ENCODE measurements at places on chromosomes 2 and 18.

- no peak for DNase-seq
Measured at GRCh38 chr2:100962366-100963025, 39.6 kb upstream of the RPL31 start.

DNA sequence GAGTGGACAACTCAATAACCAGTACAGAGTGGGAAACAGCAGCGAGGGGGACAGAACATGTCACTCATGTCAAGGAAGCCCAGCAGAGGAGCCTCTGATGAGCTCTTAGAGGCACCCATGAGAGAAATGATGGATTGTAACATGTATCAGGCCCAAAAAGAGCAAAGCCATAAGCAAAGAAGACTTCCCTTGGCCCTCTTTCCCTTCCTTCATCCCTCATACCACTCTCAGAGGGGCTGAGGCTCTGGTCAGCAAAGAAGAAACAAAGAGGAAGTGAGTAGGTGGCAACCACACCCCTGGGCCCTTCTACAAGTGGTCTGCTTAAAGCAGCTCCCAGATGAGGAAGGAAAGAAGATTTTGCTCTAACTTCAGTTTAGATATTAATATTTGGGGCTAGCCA, 112.8 kb downstream of the CDC42EP3 start:
- no peak for DNase-seq

- DNase-seq = no peak
Measured at GRCh38 chr18:42649331-42650035, 466.0 kb downstream of the RIT2 start.

DNA sequence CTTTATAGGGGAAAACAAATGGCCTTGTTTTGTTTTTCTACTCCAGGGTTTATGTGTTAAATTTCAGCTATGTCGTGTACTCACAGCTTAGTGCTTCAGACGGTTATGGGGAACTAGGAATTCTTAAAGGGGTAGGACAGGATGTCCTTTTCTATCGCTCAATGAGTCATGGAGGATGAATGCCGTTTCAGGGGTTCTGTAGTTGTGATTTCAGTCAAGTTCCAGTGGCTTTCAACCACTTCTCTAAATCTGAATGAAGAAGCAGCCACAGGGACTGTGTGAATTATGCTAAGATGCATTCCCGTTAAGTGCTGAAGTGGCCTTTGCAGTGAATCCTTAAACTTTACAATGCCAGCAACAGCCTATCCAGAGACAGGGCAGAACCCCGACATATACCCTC, 1231.7 kb upstream of the ZEB2 start:
- DNase-seq = no peak

- no peak for DNase-seq
Measured at GRCh38 chr18:13893418-13893760, 21.9 kb downstream of the MC2R start.

DNA sequence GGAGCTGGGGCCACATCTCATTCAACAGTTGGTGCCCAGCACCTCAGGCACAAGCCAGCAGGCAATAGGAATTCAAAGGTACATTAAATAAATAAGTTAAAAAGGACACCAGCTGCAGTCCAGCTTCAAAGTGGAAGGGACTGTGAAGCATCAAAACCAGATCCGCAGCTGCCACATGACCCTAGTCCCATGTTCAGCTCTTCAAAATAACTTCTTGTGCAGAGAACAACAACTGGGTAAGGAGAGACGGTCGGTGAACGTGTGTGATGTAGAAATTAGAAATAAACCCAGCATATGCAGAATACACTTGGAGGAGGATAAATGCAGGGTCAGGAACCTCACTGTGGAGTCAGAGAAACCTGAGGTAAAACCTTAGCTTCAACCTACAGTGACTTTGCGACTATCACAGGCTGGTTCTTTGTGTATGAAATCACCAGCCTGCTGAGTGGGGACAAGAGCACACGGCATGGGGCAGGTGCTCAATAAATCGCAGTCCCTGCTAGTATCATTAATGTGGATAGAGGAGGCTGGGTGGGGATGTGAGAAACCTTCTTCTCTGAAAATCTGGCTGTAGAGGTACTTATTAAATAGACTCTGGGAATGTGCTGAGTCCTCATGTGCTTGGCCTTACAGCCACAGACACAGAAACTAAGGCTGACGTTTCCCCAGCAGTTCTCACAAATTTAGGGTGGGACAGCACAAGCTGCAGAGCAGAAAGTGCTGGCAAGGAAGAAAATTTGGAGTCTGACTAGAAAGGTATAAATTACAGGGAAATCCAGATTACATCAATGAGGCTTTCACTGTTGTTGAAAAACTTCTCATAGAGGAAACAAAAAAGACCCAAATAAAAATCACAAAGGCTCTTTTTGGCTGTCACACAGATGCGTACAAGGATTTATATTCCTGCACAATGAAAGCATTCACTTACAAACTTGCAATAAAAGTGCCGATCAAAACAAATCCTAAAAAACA, 20.7 kb downstream of the FBXO15 start:
- DNase-seq = no peak

DNA sequence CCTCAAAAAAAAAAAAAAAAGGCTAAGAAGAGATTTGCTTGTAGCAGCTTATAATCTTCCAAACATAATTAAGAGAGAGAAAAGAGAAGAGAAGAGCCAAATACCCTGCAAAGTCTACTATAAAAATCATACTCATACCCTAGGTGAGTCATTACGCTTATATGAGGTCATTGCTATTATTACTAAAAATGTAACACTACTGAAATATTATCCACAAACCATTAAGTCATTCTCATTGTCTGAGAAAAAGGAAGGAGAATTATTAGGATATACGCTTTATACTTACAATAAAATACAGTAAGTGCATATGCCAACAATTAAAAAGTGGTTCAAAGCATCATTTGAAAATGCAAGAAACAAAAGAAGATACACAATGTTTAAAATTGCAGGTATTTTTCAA, 66.5 kb downstream of the COLEC12 start:
- DNase-seq = no peak
